Tibial artery (tissue), 4 donors: ENCODE measurements at places on chromosomes 2 and 18.

DNA sequence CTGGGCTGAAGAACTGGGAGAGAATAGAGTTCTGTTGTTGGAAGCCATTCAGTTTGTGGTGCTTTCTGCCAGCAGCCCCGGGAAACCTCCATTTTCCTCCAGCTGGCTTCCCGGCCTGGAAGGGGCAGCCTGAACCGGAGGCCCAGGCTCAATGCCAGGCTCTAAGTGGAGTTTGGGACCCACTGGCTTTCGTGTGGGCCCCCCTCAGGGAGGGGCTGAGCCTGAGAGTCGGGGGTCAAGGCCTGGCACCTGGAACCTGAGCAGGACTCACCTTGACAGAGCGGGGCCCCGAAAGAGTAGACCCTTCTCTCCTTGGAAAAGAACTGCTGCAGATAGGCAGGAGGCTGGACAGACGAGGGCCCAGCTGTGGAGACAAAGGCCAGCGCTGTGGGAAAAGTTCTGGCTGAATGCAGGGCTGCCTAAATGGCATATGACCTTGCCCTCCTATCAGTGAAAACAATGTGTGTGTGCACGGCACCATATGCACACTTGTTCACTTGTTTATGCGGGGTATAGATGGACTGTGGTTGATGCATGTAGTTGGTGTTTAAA, 34.8 kb upstream of the ASB18 start:
- no peak for DNase-seq

DNA sequence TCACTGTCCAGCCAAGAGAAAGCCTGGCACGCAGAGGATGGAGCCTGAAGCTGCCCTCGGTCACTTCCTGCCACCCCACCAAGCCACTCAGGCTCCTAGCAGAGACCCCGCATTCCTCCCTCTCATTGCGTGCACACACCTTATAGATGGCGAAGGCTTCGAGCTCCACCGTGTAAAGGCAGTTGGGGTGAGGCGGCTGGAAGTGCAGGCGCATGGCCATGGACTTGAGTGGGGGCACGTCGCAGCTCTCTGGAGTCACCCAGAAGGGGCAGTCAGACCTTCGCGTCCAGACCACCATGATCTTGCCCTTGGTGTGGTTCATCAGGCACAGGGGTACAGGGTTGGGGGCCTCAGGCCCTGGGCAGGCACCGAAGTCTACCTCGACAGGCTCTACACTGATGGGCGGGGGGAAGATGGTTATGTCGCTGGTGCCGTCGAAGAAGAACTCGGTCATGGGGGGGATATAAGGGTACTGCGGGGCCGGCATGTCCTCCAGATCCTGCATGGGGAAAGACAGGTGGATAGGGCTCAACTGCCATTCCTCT, 13.7 kb downstream of the CFAP65 start:
- DNase-seq: no peak

- DNase-seq: no peak
Observed at GRCh38 chr2:58770846-58771245, 529.7 kb upstream of the FANCL start.

DNA sequence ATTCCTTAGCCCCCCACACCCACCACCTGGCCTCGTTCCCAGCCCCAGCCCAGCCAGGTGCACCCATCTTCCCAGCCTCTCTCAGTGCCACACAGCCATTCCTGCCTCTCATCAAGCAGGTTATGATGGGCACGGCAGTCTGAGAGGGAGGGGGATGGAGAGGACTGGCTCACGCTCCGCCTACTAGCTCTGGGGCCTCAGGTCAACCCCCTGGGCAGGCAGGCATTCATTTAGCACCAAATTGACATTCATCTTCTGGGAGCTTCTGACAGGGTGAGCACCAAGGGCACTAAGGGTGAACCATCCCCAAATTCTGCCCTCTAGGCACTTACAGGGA, 66.2 kb upstream of the FOSL2 start:
- DNase-seq: no peak

DNA sequence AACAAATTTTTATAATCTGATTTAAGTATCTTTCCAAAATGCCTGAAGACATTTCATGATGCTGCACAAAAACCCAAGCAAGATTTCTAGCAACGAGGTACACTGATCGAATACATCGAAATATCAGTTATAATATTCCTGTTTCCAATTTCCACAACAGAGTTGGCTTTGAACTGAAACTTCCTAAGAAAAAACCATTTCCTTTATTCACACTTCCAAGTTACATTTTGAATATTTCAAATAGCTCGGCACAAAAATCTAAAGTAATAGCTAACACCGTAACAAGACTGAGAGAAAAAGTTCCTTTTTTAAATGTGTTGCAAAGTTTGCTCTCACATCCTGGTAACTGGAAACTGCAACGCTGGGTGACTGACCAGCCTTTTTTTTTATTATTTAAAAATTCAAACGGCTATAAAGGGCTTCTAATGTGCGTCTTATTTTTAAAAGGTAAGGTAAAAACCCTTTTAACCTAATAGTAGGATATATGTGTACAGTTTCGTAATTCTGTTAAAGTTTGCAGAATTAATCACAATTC, 1.7 kb downstream of the HNRNPLL start:
- no peak for DNase-seq

GRCh38 chr2:157809212-157809611, 66.9 kb downstream of the ACVR1 start:
- no peak for DNase-seq

GRCh38 chr2:149507974-149508373, 79.6 kb downstream of the MMADHC start:
- DNase-seq: no peak

DNA sequence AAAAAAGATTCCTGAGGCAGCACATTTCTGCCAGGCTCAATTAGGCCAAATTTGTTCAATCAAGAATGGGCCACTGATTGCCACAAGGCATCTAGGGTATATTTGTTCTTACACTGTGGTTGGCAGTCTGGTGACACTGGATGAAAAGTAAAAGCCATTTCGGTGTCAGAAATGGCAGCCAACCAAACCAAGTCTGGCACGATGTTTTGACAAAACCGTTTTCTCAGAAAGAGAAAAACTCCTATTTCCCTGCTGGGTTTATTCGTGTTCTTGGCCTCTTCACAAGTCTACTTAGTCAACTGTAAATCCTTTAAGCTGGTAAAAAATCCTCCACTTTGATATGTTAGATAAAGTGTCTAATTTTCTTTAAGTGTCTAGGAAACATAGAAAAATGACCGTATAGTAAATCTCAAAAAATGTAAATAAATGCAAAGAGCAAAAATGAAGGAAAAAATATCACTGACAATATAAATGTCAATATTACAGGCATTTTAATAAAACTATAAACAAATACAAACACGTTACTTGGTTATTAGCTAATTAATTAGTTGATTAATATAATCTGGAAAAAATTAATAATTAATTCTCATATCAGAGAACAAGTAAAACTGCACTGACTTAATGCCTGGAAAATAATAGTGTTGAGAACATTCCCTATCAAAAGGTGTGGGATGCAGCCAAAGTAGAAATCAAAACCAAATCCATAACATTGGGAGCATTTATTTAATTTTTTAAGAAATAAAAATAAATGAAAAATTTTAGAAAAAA, 182.0 kb upstream of the ZNF804A start:
- DNase-seq: no peak

DNA sequence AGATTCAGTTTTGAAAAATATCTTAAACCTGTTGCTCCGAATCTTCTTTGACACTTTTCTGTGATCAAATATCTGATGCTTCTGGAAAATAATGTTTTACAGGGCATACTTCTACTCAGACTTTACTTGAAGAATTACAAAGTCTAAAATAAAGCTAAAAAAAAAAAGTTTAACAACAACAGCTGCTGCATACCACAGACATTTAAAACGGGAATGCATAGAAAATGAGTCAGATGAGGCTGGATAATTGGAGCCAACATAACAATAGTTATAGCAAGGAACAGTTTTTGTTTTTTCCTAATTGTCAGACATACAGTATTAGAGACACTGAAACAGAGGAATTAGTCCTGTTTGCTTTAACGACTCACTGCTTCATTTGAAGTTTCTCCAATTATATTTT, 1090.2 kb downstream of the SUCLG1 start:
- DNase-seq: no peak

DNA sequence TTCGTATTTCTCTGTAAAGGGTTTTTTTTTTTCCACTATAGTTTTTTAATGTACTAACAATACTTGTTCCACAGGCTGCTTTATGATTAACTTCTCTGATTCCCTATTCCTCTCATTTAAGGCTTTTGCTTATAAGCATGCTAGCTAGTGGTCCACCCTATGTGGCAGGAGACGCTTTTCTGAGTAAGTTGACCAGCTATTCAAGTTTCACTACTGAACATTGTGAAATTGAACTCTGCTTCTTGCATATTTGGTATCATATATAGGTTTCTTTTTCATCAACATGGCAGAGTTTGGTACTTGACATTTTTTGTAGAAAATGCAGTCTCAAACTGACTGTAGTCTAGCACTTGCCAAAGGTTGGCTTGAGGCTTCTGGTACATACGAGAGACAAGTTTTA, 74.2 kb downstream of the OTX1 start:
- no peak for DNase-seq

DNA sequence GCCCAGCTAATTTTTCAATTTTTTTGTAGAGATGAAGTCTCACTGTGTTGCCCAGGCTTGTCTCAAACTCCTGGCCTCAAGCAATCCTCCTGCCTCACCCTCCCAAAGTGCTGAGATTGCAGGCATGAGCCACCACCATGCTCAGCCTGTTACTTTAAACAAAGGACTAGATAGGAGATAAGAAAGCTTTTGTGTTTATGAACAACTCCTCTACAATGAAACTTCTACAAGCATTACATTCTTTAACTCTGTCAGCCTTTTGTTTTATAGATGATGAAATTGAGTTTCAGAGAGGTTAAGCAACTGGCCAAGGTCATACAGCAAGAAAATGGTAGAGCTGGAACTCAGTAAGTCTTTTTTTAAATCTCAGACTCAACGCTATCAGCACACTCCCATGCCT, 22.7 kb downstream of the ALPK2 start:
- DNase-seq: no peak

GRCh38 chr18:54636217-54636616, 45.2 kb downstream of the DYNAP start:
- no peak for DNase-seq
